ENCODE measurements at places on chromosomes 5 and 9.
A peak's percentile ranks its signal among the peaks of the same experiment; 100 is the strongest.

DNA sequence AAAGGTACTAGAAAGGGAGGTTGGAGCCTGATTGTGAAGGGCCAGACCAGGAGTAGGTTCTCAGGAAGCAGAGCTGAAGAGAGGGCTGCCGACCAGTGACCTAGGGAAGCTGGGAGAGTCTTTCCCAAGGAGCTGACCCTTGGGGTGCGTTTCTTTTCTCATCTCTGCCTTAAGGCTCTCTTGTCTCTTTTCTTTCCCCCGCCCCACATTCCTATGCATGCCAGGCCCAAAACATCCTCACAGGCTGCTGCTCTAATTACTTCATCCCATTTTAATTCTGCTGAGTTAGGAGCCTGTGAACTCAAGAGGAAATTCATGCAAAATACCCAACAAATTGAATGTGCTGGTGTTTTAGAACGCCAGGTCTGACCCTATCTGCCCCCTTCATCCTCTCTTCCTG is 46.9 kb upstream of the HSPA9 start:
- DNase-seq, result no peak

- no peak for DNase-seq
Observed at GRCh38 chr9:134396258-134396742, 70.0 kb downstream of the RXRA start.

DNA sequence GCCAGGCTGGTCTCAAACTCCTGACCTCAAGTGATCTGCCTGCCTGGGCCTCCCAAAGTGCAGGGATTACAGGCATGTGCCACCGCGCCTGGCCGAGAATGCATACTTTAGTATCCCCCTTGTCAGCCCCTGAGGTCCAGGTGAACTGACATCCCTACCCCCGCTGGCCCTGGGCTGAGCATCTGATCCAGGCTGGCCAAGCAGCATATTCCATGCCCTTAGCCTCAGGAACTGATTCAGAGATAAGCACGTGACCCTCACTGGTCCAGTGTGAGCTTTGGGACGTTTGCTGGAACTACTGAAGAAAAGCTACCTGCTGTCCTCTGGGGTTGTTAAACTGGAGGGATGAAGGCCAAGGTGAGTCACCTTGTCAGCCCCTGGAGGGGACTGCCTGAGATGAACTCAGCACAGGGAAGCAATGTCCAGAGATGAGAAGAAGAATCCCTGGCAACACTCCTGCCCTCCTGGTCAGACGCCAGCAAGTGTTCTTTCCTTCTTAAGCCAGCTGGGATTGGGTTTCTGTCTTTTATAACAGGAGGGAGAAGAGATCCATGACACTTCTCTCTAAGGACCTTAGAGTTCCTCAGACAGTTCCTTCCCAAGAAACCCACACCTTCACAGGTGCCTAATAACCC is 59.1 kb upstream of the FBXW11 start:
- DNase-seq, result no peak

DNA sequence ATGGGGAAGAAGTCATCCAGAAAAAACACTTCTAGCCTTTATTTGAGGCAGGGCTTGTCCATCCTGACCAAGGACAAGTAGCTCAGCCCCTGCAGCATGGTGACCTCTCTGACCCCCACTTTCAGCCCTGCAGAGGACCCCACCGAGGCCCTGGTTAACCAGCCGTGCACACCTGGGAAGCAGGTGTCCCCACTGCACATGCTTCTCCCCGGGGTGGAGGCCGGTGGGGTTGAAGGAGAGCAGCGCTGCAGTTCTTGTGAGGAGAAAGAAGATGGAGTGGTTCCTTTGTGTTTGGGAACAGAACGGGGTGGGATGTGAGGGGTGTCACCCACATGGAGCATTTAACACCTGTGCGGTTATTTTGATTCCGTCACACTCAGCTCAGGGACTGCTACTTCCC is 21.1 kb upstream of the ZBTB34 start:
- no peak for DNase-seq

GRCh38 chr9:136644343-136644592 is 18.4 kb upstream of the EGFL7 start:
- DNase-seq, result no peak

DNA sequence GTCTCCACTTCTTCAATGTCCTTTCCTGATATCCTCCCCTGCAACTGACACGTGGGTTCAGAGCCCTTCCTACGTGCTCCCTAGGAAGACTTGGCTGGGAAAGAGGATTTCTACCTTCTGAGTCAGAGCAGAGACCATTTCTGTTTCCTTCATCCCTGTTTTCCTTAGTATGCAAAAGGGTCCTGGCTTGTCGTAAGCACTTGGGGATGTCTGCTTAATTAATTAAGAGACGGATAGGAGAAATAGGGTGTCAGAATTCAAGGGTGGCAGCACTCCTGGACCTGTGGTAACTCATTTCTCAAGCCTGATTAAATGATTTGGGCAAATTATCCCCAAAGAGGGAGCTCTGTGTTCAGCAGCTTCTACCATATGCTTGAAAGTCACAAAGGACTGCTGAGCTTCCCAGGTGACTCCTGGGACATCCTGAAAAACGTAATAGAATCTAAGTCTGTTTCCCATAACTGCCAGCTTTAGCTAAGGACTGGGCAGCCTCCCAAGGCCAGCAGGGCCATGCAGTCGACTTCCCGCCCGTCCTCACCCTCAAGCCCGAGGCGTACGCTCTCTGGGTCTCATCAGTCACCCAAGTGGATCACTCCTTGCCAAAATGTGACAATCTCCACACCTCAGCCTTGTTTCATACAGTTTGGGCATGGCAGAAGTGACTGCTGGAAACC is 20.5 kb downstream of the ABCA1 start:
- DNase-seq, result no peak

GRCh38 chr5:59863777-59864176 is 29.7 kb downstream of the PDE4D start:
- no peak for DNase-seq

DNA sequence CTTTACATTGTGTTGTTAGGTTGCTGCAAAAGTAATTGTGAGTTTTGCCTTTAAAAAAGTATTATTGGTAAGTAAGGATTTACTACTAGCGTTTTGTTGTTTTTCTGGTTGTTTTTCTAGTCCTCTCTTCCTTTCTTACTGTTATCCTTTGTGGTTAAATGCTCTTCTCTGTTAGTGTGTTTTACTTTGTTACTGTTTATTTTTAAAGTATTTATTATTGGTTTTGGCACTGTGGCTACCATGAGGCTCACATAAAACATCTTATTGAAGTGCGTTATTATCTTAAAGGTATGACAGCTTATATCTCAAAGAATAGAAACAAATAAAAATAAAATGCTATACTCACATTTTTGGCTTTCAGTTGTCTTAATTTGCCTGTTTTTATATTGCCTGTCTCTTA is 17.6 kb downstream of the DMXL1 start:
- no peak for DNase-seq

- no peak for DNase-seq
Observed at GRCh38 chr5:44740660-44741059, 68.1 kb upstream of the MRPS30 start.

- DNase-seq, result no peak
Observed at GRCh38 chr5:120368923-120369715, 95.0 kb upstream of the PRR16 start.

DNA sequence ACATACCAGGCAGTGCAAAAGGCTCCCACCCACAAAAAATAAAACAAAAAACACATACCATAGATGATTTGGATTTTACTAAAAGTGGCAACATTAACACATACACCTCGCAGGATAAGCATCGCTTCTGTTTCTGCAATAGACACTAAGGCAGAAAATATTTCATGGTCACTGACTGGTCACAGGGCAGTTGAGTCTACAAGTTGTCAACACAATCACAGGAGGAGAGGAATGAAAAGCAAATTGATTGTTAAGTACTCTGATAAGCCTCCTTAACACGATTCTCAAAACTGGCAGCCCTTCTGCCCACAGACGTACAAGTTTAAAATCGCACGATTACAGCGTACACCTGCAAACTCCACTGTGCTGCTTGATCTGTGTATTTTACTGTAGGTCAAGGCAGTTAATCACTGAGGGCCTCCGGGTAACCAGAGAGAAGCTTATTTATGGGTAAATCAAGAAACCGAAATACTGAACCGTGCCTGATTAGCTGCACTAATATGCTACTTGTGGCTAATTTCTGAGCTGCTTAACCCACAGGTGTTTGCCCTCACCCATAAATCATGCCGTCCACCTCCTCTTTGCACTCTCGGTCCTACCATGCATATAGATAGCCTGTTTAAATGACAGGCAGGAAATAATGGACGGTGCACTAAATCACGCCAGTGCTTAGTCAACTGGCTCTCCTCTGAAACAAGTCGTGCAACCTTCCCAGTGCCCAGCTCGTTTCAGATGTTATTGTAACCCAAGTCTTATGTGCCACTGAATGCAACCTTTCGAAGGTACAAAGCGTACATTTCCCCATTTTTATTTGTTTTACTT is 659.4 kb upstream of the ADAMTS16 start:
- peak; percentile 9 for DNase-seq

GRCh38 chr5:64742821-64743220 is 25.7 kb downstream of the SREK1IP1 start:
- no peak for DNase-seq

- no peak for DNase-seq
Observed at GRCh38 chr5:125059255-125060002, 313.0 kb upstream of the ZNF608 start.

DNA sequence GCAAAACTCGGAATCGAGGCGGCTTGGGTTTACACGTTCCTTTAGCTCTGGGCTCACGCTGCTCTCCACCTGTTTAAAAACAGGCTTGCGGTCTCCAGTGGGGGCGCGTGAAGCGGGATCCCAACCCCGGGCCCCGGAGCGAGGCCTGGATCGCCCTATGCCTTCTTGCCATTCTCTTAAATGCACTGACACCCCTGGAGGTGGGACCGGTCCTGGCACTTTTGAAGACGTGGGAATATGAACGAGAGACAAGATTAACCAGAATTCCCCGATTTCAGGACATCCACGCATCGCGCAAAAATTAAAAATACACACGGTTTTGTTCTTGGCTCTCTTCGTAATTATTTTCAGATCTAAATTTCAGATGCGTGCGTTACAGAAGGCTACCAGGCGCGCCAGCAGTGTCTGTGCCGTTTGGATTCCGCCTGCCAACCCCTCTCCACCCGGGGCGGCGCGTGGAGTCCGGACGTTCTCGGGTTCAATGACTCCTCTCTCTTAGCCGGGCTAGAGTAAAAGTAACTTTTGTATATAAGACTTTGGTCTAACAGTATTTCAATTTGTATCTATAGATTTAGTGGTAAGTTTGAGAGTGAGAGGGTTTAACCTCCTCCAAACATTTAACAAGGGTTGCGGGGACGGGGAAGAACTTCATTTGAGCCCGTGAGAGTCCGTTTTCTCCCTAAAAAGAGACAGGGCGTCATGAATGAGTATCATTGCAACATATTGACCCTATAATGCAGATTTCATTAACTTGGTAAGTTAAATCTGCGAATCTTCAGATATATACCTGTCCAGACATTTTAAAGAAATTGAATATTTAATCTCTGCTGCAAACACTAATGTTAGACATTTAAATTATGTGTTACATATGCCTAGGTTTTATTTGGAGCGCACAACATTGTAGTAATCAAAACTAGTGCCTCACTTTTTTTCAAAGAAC is 3.8 kb downstream of the FOXD1 start:
- DNase-seq, result no peak

DNA sequence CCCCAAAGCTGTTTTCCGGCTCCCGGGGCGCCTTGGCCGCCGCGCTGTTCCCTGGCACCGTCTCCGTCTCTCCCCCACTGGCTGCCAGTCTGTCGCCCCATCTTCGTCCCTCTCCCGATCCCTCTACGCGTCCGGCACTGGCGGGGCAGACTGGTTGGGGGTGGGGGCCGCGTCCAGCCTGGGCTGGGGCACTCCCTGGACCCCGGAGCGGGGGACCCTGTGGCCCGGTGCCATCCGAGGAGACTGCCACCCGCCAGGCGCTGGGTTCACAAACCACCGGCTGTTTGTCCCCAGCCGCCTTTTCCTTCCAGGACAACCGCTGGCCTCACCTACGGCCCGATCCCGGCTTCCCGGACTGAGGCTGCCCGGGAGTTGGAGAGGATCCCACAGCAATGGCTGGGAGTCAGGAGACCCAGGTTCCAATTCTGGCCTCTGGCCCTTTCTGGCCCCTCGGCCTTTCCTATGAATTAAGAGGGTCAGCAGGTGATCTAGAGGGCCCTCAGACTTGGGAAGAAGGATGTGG is 1.0 kb upstream of the FIBCD1 start:
- no peak for DNase-seq

GRCh38 chr5:59564895-59565294 is 328.6 kb downstream of the PDE4D start:
- no peak for DNase-seq

GRCh38 chr9:119375892-119376291 is 6.7 kb upstream of the BRINP1 start:
- peak; percentile 39 for DNase-seq

GRCh38 chr9:79256691-79257213 is 315.0 kb upstream of the TLE4 start:
- peak; percentile 50 for DNase-seq

DNA sequence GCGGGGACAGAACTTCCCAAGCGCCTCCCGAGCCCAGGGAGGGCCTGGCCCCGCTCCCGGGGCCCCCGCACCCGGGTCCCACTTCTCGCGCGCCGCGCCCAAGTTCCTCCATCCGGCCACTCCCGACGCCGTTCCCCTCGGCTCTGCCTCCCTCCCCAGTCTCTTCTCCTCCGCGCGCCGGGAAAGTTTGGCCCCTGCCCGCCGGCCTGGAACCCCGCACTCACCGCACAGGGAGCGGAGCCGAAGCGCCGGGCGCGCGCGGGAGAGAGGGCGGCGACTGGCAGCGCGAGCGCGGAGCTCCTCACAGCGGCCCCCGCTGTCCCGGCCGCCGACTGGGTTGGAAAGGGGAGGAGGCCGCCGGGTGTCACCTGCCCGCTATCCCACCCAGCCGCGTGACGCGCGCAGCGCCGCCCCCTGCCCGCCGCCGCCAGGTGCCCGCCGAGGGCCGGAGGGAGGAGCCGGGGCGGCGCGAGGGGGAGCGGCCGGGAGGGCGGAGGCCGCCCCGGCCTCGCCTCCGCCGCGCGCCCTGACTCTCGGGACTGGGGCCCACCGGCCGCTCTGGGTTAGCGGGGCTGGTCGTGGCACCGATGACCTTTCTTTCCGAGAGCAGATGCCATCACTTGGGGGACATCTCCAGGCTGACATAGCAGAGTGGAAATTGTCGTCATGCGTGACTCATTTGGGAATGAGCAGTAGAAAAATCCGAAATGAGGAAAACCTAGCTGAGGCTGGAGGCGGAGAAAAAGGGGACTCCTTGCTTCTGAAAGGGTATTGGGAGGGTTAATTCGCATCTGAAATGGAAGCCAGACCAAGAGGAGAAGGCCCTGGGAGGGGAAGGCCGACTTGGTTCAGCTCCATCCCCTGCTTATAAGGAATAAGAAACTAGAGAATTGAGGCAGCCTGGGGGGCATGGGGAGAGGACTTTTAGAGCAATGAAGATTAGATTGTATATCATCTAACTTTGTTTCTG is at the start of gene ELOVL7:
Gene ELOVL7 (minus strand): TSS at position 334 of the 970 bp plus-strand sequence. CDS start 56,872 bp downstream, outside the sequence.
- DNase-seq, result peak; percentile 87
